ENCODE measurements at places on chromosomes 6 and 20.

GRCh38 chr6:100347901-100348550, 116.7 kb downstream of the SIM1 start:
- no peak for DNase-seq

GRCh38 chr6:83055366-83055964, 10.2 kb downstream of the UBE3D start:
- peak; percentile 22 for DNase-seq

GRCh38 chr20:12012241-12013222, 94.8 kb downstream of the BTBD3 start:
- DNase-seq, result no peak

DNA sequence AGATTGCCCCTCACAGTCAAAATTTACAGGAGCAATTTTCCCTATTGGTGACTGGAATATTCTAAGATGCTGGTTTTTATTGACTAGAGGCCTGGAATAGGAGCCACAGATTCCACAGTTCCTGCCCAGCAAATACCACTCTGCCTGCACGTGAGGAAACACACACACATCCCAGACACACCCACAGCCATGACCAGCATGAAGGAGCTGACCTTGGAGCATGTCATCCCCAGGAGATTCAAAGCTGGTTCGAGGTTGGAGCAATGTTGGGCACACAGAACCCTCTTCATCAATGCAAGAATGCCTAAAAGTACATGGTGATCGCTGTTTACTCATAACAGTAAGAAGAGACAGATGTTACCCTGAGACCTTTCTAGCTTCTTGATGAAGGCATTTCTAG, 244.6 kb upstream of the FOXQ1 start:
- no peak for DNase-seq

GRCh38 chr6:121726596-121726995, 291.1 kb downstream of the GJA1 start:
- no peak for DNase-seq

GRCh38 chr6:74280130-74280692, 584.2 kb downstream of the CD109 start:
- no peak for DNase-seq
